ENCODE measurements at places on chromosomes 16 and 17.

DNA sequence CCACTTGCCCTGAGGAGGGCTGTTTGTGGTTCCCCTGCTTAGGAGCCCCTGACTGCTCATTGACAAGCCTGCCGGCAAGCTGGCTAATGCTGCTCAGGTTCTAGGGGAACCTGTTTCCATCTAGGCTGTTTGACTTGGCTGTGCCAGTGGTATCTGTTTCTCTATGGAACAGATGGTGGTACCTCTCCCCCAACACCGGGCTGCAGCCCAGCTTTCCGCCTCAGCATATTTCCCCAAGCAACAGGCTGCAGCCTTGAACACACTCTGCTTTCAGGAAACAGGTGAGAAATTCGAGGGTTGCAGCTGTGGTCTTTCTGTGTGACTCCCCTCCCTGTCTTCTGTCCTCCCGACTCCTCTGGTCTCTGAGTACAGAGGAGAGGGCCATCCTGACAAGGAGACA is 132.3 kb downstream of the TMEM132E start:
- DNase-seq = no peak

- DNase-seq = peak; percentile 96
Measured at GRCh38 chr17:47229535-47230443, 20.6 kb downstream of the MYL4 start.

GRCh38 chr17:17114592-17115225 is 72.5 kb downstream of the MPRIP start:
- peak; percentile 26 for DNase-seq

GRCh38 chr17:44315760-44316731 is 7.6 kb downstream of the RUNDC3A start:
- DNase-seq = no peak

DNA sequence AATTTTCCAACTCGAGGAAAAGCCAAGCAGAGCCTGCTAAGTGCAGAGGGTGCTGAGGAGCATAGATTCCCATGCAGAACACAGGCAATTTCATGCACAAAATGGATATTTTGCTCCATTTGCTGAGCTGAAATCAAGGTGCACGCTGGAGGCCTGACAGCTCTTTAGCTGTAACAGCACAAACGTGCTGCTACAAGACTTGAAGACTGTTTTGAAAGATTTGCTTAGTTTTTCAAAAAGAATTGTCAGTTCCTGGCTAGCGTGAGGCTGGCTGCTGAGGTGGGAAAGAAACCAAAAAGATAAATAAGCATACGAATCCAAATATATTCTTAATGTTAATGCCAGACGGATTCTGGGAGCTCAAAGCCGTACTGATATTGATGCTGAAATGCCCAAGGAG is 309.0 kb upstream of the MAF start:
- no peak for DNase-seq

GRCh38 chr16:88312732-88313131 is 70.0 kb upstream of the ZNF469 start:
- no peak for DNase-seq

- DNase-seq = no peak
Measured at GRCh38 chr16:50025537-50025931, 509 bp downstream of the CNEP1R1 start.

- peak; percentile 46 for DNase-seq
Measured at GRCh38 chr17:81419319-81419885, 24.1 kb downstream of the BAHCC1 start.

- DNase-seq = no peak
Measured at GRCh38 chr17:76935331-76935730, 67.1 kb downstream of the MGAT5B start.

All from suppressor macrophage (primary cell).